ENCODE measurements at places on chromosomes 3 and 15. TPM values are rescaled to one million over a fixed set of nuclear protein-coding genes. Genes with fewer than 3 reads are reported as not detected.

Gene CCPG1
- polyA plus RNA-seq = 33.8 TPM

Gene CYP11A1
- 0.70 TPM for polyA plus RNA-seq

Gene SLC24A5
- not detected for polyA plus RNA-seq

Gene ISL2
- polyA plus RNA-seq = 7.7 TPM

Gene SGO1
- polyA plus RNA-seq = 1.6 TPM

Gene CHRNA7
- polyA plus RNA-seq = 0.05 TPM

Gene LRRC49
- polyA plus RNA-seq = 8.6 TPM

- peak; percentile 37 for DNase-seq
These were observed 70.9 kb downstream of the ANP32A start for GRCh38 chr15:68749793-68750192.

- no peak for DNase-seq
These were observed 121.4 kb downstream of the GMPS start for GRCh38 chr3:155991847-155992246.

DNA sequence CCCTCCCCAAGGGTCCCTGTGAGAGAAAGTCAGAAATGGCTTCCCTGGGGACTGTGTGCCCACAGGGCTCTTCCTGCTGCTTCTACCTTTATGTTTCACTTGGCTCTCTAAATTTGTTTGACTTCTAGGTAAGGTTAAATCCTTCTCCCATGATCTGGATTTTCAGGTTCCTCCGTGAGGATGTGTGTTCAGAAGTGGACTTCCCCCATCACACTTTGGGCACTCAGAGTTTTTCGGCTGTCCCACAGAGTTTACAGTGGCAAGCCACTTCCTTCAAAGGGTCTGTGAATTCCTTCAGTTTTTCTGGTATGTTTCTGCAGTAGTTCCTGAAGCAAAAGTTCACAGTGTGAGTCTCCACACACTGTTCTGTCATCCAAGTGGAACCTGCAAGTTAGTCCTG lies 30.9 kb upstream of the RARB start:
- no peak for DNase-seq

DNA sequence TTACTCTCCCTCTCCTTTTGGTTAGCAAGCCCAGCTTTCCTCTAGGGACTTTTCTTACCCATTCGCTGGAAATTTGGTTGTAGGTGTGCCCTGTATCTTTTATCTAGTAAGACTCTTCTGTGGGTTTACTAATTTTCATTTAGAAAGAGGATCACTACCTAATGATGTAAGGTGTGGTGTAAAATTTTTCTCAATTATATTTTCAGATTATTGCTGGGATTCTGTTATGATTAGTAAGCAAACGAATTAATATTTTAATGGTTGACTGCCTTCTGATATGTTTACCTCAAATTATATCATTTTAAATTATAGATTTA lies 28.5 kb downstream of the PLCL2 start:
- no peak for DNase-seq

DNA sequence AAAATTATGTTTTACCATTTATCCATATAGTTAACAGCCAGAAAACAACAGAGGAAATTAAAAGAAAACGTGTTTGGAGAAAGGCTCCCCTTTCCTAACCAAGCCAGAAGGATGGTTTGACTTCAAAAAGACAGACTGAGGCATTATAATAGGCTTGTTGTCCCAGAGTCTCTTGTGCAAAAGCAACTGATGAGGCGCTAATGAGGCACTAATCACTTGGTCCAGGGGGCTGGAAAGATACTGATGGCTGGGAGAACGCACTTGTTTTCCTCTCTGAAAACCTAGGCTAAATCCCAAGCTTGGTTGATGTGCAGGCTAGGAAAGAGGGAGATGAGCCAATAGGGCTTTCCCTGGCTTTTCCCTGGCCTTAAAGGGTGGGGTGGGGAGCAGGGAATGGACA lies 389.6 kb downstream of the NTRK3 start:
- DNase-seq = no peak

DNA sequence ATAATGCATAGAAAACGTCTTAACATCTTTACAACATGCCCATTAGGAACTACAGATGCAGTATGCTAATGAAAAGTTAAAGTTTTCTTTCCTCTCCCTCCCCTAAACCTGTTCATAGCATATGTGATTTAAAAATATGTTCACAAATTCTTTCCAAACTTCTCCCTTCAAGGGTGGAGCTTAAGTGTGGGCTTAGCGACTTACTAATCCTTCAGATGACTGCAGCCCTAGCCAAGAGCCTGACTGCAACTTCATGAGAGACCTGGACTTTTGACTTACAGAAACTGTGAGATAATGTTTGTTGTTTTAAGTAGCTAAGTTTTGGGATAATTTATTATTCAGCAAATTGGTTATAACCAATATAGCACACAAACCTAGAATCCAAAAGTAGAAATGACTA lies 22.0 kb upstream of the ANXA2 start:
- no peak for DNase-seq

DNA sequence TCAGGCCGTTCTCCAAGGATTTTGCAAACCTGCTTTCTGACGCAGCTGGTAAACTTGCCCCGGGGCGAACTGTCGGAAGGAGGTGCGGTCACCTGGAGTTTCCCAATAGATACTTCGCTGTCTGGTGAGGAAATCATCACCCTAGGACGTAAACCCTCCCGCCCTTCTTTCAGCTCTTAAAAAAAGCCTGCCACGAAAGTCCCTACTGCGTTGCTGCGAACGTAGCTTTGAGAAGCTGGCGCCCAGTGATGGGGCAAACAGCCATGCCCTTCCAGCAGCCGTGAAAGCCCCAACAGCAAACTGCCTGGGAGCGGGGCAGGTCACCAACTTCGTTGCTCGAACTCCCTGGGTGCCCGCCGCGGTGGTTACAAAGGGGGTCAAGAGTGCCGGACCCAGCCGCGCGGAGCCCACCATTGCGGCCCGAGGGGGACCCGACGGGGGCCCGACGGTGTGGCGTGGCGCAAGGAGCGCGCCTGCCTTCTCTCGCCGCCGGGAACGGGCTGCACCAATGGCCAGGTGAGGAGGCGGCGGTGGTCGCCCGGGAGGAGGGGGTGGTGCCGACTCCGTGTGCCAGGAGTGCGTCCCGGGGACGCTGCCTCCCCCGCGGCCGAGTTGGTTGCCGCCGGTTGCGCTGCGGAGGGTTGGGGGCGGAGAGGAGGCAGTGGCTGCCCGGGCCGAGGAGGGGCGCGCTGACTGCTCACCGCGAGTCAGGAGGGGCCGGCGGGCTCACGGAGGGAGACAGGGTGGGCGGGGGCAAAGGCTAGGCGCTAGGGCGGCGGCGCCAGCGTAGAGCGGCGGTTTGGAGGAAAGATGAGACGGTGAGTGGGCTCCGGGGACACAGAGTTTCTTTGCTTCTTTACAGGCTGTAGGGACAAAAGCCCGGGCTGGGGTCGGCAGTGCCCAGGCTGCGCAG lies at the start of gene PHLDB2:
PHLDB2 (plus strand) TSS at position 205 of the 913 bp plus-strand sequence. CDS start 24,813 bp downstream, outside the sequence.
- no peak for DNase-seq

- no peak for DNase-seq
These were observed 1208.3 kb downstream of the OTOL1 start for GRCh38 chr3:162704799-162705385.

DNA sequence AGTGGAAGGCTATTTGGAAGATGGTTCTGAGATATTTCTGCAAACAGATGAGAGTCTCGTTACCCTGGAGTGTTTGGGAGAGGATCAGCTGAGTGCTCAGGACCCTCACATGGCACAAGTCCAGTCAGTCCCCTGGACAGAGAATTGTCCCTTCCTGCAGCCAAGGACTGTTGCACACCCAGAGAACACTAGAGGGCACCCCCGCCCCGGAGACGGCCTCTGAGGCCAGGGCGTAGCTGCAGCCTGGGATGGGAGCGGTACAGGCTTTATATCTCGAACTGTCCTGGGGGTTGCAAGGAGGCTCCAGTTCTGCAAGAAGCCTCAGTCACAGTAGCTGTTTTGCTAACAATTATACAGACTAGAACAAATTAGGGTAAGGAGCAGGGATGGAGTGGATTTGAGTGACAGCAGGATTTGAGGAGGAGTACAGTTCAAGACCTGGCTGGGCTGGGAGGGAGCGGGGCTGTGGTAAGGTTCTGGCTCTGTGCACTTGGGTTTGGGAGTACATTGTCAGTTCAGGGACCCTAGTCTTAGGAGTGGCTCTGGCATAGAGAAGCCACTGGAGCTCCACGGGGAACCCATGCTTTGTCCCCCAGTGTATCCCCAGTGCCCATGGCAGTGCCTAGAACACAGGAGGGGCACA lies 67.6 kb upstream of the HACD2 start:
- DNase-seq = no peak

GRCh38 chr3:78571486-78571885 lies 1196.3 kb downstream of the ROBO1 start:
- no peak for DNase-seq

- no peak for DNase-seq
These were observed 90.4 kb downstream of the XXYLT1 start for GRCh38 chr3:195180490-195181112.

- DNase-seq = no peak
These were observed 388.0 kb upstream of the CDIN1 start for GRCh38 chr15:36191459-36191858.

GRCh38 chr3:47794544-47794943 lies 8.4 kb upstream of the DHX30 start:
- DNase-seq = no peak

DNA sequence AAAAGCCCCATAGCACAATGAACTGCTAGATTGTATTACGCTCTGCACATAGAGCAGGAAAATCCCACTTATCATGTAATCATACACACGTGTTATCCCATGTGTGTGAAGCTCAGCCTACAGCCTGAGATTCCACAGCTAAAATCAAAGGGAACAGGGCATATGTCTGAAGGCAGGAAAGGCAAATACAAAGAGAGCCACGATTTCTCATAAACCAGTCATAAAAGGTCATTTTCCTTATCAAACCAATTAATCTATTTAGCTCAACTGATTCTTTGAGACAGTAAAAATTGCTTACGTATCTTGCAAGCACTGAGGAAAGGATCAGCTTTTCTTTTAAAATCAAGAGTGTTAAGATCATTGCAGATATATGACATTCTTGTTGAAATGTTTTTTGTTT lies 199.5 kb upstream of the TBL1XR1 start:
- DNase-seq = no peak

DNA sequence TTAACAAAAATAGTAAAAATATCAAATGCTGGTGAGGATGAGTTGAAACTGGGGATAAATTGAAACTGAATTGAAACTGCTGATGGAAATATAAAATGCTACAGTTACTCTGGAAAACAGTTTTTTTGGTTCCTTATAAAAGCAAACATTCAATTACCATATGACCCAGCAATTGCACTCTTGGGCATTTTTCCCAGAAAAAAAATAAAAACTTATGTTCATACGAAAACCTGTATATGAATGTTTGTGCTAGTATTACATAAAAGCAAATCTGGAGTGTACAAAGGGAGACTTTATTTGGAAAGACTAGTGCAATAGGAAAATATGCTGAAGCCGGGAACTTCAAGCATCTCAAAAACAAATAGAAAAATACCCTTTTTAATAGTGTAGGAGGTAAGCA lies 857.9 kb upstream of the CADM2 start:
- no peak for DNase-seq

DNA sequence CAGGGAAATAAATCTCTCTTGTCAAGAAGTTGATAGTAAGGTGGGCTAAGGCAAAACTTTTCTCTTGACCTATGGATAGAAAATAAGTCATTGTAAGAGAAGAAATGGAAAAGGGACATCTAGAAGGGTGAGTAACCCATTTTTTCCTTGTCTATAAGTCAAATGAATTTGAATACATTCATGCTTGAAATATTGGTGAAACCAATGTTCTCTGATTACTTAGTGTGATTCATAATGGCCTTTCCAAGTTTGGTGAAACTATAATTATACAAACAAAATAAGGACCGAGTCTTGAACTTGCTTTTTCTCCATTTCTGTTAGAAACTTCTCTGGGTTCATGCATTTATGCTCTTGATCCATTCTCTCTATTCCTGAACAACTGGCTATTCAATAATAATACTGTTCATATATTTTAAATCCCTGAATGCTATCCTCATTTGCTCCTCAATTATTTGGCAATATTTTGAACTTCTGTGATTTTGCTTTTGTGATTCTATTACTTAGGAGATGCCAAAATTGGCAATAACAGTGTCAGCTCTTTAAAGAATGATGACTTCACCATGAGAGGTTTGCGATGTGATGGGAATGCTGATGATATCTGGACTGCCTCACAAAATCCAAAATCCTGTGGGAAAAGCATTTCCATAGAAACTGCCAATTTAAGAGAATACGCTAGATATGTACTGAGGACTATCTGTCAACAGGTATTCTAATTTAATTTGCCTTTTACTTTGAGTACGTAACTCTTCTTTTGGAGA lies 12.3 kb downstream of the P2RY12 start:
- no peak for DNase-seq

DNA sequence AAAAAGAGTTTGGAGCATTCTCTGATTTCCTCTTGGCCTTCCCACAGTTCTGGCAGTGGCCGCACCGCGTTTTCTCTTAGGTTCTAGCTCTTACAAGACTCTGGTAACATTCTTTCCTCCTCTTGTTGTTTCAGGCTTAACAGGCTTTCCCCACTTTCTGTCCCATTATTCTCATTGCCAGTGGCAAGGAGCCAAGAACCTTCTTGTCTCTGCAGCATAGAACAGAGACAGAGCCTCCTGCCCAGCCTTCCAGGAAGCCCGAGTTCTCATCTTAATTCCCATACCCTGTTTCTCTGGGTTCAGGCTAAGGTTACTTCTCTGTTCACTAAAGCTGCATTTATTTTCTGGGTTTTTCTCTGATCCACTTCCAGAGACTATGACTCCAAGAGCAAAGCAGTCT lies 61.1 kb downstream of the DUT start:
- no peak for DNase-seq

GRCh38 chr3:171301998-171302397 lies 158.2 kb downstream of the TNIK start:
- no peak for DNase-seq

- no peak for DNase-seq
These were observed 140.4 kb downstream of the SRGAP3 start for GRCh38 chr3:9108876-9109567.

- DNase-seq = no peak
These were observed 7.1 kb downstream of the RAD51 start for GRCh38 chr15:40702077-40702476.

- DNase-seq = no peak
These were observed 71.0 kb downstream of the RPL22L1 start for GRCh38 chr3:170799009-170799408.

- no peak for DNase-seq
These were observed 35.4 kb downstream of the PXYLP1 start for GRCh38 chr3:141266797-141267555.

DNA sequence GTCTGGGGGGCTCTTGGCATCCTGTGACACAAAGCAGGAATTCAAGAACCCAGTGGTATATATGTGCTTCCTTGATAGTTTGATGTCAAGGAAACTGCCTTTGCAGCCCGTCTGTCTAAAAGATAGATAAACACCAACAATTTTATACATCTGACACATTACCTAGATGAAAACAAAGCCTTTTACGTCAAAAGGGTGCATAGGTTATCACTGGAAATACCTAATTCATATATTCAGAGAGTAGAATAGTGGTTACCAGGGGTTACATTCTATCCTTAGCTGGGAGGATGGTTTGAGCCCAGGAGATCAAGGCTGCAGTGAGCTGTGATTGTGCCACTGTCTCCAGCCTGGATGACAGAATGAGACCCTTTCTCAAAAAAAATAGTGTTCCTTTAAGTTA lies 356.9 kb upstream of the RASGRP1 start:
- DNase-seq = no peak

All from BJ (cell line).